Effector memory CD4-positive, alpha-beta T cell (primary cell): ENCODE measurements at places on chromosomes 5 and 9.

- DNase-seq: no peak
These were observed 20.0 kb downstream of the FYB1 start for GRCh38 chr5:39199335-39199734.

DNA sequence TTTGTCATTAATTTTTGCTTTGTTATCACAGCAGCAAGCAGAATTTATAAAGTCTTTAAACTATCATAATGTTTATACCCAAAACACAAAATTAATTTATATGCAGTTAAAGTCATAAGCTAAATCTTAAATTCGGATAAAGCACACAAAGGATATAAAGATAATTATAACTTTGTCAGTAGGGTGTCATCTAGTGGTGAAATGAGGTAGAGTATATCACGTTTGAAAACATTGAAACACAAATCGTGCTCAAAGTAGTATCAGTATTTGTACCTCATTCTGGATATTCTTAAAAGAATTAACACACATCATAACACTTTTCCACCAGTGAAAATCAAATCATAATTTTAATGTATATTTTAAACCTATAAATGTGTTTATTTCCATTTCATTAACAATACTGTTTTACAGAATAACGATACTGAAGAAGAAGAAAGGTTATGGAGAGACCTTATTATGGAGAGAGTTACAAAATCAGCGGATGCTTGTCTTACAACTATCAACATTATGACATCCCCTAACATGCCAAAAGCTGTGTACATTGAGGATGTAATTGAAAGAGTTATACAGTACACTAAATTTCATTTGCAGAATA is 129.5 kb downstream of the NIPBL start:
- no peak for DNase-seq

GRCh38 chr5:96569770-96570169 is 92.4 kb upstream of the CAST start:
- DNase-seq: no peak

DNA sequence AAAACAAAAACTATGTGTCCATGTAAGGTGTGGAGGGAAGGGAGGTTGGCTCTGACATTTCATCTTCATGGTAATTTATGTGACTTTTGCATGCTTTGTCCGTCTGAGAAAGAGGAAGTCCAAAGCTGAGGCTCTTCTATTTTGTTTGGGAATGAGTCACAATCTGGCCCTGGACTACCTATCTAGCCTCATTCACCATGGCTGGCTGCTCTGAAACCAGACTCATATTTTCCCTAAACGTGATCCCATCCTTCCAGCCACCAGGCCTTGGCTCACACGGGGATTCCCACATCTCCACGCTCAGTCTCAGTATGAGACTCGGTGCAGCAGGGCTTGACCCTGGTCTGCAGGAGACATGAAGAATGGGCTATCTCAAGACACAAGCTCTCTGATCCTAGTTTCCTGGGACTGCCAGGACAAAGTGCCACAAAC is 672.8 kb downstream of the ACTL7B start:
- no peak for DNase-seq

GRCh38 chr5:1808439-1808838 is 7.2 kb downstream of the NDUFS6 start:
- no peak for DNase-seq

- DNase-seq: no peak
These were observed 237.1 kb downstream of the SLF1 start for GRCh38 chr5:94855543-94855942.

DNA sequence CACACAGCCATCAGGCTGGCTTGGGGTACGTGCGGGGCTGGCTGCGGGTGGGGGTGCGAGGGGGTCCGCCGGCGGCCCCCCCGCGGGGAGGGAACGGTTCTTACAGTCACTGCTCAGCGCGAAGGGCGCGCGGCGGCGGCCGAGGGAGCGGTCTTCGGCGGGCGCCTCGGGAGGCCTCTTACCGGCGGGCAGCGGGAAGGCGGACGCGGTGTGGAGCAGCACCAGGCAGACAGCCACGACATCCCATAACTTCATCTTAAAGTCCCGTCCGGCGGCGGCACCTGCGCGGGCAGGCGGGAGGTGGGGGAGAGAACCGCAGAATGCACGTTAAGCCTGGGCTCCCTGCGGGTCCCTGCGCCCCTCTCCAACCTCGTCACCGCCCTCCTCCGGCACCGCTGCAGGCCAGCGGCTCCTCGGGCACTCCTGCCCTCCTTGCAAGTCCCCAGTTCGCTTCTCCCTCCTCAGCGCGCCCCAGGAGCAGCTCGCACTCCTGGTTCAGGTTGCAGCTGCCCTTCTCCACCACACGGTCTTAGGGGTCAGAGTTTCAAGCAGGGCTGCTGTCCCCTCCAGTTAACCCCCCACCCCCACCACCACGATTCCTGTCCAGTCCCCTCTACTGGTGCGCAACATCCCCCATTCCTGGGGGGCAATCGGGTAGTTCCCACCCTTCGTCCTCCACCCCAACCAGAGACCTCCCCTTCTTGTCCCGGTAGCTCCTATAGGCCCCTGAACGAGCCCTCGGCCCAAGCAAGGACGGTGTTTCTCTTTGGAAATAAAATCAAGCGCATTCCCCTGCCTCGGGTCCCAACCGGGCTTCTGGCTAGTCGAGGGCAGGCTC is 5.1 kb downstream of the GDNF start:
- no peak for DNase-seq

DNA sequence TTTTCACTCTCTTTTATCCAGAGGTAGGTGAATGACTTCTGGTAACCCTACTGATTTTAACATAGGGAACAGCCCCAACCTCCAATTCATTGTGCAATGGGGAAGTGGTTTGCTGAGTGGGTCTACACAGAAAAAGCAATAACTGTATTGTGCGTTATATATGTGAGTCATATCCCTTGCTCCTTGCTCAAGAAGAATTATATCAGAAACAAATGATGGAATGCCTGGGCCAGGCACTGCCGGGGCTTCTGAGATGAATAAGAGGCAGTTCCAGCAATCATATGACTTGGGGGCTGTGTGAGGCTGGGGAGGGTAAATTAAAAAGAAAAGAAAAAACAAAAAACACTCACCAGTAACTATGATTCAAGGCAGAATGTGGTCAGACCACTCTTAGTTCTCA is 79.2 kb upstream of the ABCA1 start:
- no peak for DNase-seq

DNA sequence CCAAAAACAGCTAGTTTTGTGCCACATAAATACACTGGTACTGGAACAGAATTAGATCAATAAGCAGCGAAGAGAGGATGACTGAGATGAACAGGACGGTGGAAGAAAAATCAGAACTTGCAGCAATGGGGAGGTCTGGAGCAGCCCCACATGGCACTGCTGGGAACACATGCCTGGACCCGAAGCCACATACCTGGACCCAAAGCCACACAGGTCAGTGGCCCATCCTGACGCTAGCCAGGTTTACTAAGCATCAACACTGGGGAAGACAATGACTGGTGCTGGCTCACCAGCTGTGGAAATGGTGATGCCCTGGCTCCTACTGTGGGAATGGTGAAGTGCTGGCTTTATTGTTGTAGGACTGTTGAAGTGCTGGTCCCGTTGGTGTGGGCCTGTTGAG is 139.7 kb upstream of the IRX4 start:
- no peak for DNase-seq

DNA sequence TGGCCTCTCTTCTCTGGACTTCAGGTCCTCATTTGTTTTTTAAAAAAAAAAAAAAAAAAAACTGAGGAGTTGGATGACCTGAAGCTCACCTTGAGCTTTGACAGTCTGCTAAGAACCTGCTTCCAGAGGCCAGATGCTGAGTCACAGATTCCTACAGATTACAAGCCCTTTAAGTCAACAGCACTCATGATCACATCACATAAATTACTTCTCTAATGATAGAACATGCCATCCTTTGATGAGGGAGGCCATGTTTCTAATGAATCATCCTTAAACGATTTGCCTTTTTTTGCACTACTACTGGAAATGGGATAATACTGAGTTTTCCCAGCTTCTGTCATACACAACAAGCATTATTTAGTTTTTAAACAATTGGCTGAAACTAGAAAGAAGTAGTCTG is 34.2 kb upstream of the MYOT start:
- no peak for DNase-seq

DNA sequence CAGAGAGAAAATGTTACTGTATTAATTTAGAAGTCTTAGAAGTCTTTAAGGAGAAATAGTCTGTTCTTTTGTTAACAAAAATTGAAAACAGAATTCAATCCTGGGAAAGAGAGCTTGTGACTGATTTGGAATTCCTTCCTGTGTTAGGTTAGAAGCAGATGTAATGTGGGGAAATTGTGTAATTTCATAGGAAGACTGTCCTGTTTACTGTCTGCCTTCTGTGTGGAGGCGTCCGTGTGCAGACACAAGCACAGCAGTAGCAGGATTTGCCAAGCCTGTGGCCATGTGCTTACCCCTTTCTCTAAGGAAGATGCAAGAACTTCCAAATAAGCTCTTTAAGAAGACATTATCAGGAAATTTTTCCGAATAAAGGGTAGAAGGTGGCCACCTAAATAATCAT is 36.7 kb upstream of the F2R start:
- DNase-seq: no peak

DNA sequence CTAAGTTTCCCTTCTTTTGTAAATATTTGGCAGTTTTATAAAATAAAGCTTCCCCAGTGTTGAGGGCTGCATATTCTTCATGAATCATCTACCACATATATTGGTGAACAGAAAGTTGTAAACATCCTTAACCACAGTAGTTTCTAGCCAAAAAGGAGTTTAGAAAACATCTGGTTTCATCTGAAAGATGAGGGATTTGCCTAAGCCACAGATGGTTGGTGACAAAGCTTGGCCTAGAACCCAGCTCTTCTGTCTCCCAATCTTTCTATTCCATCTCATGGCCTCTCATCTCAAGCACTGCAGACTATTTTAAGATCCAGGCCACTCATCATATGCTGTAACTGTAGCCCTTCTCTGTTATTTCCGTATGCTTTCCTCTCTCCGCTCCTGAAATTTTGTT is 232.3 kb upstream of the TRPM3 start:
- DNase-seq: no peak

DNA sequence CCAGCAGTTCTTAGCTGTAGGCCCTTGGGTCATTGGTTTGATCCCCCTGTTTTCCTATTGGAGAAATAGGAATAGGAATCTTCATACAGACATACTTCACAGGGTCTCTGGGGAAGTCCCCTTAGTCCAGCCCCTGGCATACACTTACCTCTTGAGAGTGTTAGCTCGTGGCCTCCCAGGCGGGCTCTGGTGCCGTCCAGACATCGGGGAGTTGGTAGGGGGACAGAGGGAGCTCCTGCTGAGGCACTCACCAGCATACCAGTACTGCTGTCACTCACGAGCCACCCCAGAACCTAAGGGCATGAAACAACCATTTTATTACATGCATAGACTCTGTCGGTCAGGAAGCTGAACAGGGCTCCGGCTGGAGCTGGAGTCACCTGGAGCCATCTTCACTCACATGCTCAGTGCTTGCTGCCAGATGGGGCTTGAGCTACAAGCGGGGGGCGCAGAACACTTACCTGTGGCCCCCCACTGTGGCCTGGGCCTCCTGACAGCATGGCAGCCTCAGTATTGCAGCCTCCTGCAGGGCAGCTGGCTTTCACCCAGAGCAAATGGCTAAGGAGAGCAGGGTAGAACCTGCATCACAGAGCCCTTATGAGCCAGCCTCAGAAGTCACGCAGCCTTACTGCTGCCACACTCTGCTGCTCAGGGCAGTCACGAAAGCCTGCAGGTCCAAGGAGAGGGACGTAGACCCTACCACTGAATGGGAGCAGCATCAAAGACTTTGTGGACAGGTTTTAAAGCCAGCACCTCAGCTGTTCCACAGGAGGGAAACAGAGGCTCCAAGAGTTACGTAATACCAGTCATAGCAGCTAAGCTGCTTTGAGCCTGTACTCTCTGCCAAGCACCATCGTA is 58.3 kb upstream of the ANGPTL2 start:
- no peak for DNase-seq

DNA sequence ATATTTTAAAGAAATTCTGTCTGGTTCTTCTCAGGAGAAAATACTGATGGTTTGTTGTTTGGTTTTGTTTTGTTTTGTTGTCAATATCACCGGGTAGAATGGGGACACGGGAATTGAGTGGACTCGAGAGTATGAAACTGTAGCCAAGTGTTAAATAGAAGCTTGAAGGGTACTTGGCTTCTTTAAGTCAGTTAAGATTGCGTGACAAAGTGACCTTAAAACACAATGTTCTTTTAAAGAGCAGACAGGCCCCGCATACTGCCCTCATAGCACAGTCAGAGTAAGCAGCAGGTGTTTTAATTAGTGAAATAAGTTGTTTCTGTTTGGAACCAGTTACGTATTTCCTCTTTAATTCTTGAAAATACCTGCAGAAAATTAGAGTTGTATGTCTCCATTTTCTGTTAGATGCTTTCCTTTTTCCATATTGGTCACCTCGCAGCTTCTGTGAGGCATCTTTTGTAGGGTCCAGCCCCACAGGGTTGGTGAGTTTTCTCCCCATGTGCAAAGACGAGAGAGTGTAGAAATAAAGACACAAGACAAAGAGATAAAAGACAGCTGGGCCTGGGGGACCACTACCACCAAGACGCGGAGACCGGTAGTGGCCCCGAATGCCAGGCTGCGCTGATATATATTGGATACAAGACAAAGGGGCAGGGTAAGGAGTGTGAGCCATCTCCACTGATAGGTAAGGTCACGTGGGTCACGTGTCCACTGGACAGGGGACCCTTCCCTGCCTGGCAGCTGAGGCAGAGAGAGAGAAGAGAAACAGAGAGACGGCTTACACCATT is 9.6 kb downstream of the TRIP13 start:
- DNase-seq: no peak

- peak; percentile 37 for DNase-seq
These were observed 470 bp downstream of the BAG1 start for GRCh38 chr9:33264003-33264472.

GRCh38 chr9:16090907-16091629 is 538.2 kb downstream of the CCDC171 start:
- DNase-seq: no peak

GRCh38 chr5:136113606-136114005 is 19.0 kb upstream of the SMAD5 start:
- DNase-seq: no peak

GRCh38 chr5:151855701-151856100 is 69.0 kb downstream of the GLRA1 start:
- no peak for DNase-seq

GRCh38 chr9:16870596-16871335 is at the start of gene BNC2:
TSS of gene BNC2 (minus strand) at chr9:16870670. CDS start at chr9:16870648, 22 bp downstream.
- no peak for DNase-seq
